Hematopoietic multipotent progenitor cell treated with erythropoietin and hydrocortisone succinate and interleukin-3 and kit ligand, for 17 days (in vitro differentiated cells): ENCODE measurements at places on chromosomes 13 and 19.

GRCh38 chr19:16005925-16006324, 57.1 kb downstream of the OR10H4 start:
- DNase-seq, result no peak

DNA sequence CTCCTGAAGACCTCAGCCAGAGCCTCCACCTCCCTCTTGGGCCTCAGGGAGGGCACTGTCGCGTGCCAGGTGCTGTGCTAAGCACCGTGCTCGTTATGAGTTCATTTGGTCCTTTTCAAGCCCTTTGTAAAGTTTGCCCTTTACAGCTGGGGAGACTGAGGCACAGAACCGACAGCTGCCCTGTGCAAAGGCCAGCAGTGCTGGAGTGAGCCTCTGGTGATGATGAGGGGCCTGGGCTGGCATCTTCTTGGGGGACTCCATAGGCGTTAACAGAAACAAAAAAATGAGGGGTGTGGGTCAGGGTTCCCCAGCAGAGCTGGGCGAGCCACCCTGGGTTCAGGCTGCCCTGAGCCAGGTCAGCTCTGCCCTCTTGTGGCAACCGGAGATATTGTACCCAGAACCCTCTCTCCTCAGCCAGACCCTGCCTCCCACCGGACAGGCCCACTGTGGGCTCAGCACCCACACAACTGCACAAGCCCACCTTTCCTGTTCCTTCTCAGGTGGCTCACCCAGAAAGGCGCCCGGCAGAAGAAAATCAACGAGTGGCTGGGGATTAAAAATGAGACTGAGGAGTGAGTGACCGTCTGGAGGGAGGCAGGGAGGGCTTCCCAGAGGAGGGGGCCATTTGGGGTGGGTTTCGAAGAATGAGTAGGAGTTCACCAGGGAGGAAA, 5.5 kb upstream of the IFI30 start:
- peak; percentile 72 for DNase-seq

DNA sequence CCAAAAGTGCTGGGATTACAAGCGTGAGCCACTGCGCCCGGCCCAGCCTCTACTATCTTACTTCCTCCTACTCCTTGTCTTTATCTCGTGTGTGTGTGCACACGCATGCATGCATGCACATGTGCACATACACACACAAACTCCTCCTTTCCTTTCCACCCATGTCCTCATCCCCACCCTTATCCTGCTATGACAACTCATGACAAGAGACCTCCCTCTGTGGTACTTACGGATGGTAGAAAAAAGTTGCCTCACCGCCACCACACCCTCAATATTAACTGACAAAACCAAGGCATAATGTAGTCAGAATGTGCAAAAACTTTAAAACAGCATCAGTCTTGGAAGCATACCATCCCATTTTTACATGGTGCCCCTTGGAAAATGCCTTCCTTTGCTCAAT, 15.9 kb upstream of the EEF1AKMT1 start:
- no peak for DNase-seq

- no peak for DNase-seq
Observed at GRCh38 chr13:96546463-96546862, 447.8 kb downstream of the OXGR1 start.

DNA sequence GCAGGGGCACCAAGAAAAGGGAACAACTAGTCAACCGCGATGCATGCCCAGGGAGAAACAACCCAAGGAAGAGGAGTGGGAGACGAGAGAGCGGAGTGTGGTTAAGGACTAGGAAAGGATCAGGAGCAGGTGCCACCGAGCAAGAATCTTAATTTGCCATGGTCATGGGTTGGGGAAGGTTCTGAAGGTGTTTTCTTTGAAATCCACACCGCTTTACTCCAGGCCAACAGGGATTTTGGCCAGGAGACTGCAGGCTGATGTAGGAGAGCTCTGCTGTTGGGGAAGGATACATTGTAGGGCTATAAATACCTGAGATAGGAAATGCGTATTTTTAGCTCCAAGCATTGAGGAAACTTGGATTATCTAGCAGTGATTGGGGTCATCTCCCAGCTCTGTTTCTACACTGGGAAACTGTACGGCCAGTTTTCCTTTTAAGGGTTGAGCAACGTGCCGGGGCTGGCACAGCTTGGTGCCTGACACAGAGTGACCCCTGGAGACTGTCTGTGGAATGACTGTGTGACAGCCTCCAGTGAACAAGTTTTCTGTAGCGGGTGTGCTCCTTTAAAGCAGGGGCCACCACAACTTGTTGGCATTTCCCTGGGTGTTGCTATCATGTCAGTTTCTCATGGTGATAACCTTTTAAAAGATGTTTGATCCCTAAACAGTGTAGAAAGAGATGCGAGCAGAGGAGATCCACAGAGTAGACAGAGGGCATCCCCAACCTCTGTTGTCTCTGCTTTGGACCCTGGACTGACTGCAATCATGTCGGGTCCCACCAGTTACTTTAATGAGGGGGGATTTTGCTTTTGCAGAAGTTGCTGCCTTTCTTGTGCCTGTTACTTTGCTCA, 34.3 kb downstream of the ZNF536 start:
- no peak for DNase-seq

GRCh38 chr19:54462655-54463530, 685 bp downstream of the LENG9 start:
- DNase-seq, result no peak

- DNase-seq, result no peak
Observed at GRCh38 chr19:19627621-19628500, at the start of gene LPAR2. LPAR2 (minus strand) TSS chr19:19628220; CDS start chr19:19627275, 945 bp downstream.

DNA sequence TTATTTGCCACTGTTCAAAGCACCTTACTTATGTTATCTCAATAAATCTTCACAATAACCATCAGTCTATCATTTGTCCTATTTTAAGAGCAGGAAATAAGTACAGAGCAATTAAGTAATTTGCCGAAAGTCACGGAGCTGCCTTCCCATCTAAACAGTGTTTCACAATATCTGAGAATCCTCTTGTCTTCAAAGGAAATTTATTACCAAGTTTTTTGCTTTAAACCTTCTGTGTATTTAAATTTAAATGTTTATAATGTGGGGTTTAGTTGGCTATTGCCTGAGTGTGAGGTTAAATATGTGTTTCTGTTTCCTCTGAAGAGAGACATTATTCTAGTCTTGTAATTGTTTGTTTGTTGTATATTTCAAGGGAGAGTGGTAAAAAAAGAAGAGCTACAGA, 633.1 kb downstream of the EFNB2 start:
- DNase-seq, result no peak
